Stimulated activated CD8-positive, alpha-beta memory T cell treated with anti-CD3 and anti-CD28 coated beads, Interleukin-2, amount 100 ng/mL, for 48 hours (primary cell): ENCODE measurements at places on chromosomes 6 and 20.

DNA sequence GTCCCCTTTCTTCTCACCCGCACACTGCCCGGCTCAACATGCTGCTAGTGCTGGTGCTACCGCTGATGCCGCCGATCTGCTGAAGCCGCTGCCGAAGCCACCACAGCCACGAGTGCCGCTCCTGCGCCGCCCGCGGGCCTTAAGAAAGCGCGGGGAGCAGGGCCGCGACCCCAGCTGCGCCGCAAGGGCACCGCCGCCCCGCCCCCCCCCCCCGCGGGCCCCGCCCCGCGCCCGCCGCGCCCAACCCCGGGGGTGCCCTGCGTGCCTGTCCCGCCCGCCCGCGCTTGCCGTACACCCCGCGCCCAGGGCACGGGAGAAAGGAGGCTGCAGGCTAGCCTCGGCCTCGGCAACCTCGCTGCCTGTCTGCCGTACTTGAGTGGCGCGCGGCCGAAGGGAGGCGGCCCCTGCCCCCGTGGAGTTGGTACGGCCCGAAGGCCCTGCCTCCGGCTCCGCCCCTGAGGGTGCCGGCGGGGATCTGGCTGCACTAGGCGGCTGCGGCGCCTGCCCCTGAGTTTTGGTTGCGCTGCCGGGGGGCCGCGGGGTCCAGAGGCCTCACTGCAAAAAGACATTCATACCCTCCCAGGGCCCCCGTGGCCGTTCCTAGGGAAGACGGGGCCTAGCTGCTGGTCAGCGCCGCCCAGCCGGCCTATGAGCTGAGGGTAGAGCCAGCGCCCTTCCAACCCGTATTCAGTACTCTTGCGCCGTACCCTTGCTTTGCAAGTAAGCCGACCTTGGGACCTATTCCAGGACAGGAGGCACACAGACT, at the start of gene SOD2:
Gene SOD2 (minus strand): TSS at position 114 of the 766 bp plus-strand sequence. CDS start 74 bp downstream, at position 40.
- peak; percentile 76 for DNase-seq

- DNase-seq = no peak
Observed at GRCh38 chr6:79377888-79378348, 143.4 kb upstream of the HMGN3 start.

DNA sequence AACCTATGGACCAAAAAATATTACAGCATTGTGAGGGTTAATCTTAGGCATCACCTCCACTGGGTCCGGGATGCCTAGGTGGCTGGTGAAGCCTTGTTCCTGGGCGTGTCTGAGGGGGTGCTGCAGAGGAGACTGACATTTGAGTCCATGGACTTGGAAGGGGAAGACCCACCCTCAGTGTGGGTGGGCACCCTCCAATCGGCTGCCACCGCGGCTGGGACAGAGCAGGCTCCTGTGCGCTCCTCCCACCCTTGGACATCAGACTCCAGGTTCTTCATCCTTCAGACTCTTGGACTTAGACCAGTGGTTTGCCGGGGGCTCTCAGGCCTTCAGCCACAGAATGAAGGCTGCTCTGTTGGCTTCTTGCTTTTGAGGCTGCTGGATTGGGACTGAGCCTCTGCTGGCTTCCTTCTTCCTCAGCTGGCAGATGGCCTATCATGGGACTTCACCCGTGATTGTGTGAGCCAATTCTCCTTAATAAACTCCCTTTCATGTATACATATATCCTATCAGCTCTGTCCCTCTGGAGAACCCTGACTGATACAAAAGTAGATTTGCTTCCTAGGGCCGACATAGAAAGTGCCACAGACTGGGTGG, 113.1 kb downstream of the TTLL2 start:
- no peak for DNase-seq

- no peak for DNase-seq
Observed at GRCh38 chr6:147906361-147906760, 397.9 kb downstream of the SAMD5 start.

- no peak for DNase-seq
Observed at GRCh38 chr20:37841971-37842370, 61.0 kb upstream of the VSTM2L start.
